ENCODE measurements at places on chromosomes 11 and 22. TPM values are rescaled to one million over a fixed set of nuclear protein-coding genes. Genes with fewer than 3 reads are reported as not detected.

- no peaks in the 10 kb centered on the region for H3K36me3 ChIP-seq
- no peak for DNase-seq
- H3K27me3 ChIP-seq, result no peaks in the 10 kb centered on the region
- no peak overlapping the region for H3K27ac ChIP-seq
- H3K4me3 ChIP-seq, result no peak overlapping the region
Observed at GRCh38 chr11:126700768-126701519, 299.6 kb downstream of the KIRREL3 start.

OR2AT4 gene
- total RNA-seq, result not detected

- no peak overlapping the region for H3K27ac ChIP-seq
- no peak overlapping the region for H3K4me3 ChIP-seq
- no peaks in the 10 kb centered on the region for H3K27me3 ChIP-seq
- no peak for DNase-seq
- no peaks in the 10 kb centered on the region for H3K36me3 ChIP-seq
- peaks cover 15% of the 10 kb centered on the region for H3K4me1 ChIP-seq
Observed at GRCh38 chr22:39332441-39333064, 13.1 kb upstream of the RPL3 start.

GRCh38 chr11:73912026-73912425 is 35.2 kb downstream of the PAAF1 start:
- H3K36me3 ChIP-seq, result peaks cover 23% of the 10 kb centered on the region
- no peak overlapping the region for H3K27ac ChIP-seq
- no peak for DNase-seq
- no peaks in the 10 kb centered on the region for H3K27me3 ChIP-seq
- H3K4me1 ChIP-seq, result no peaks in the 10 kb centered on the region
- H3K4me3 ChIP-seq, result no peak overlapping the region

DNA sequence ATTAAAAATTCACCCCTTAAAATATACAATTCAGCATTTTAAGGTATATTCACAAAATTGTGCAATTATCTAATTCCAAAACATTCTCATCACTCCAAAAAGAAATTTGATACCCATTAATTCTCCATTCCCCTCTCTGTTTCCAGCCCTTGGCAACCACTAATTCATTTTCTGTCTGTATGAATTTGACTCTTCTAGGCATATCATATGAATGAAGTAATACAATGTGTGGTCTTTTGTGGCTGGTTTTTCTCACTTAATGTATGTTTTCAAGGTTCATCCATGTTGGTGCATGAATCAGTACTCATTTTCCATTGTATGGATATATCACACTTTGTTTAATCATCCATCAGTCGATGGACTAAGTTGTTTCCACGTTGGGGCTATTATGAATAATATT is 29.0 kb upstream of the ACCSL start:
- H3K27me3 ChIP-seq, result peaks cover 30% of the 10 kb centered on the region
- H3K4me1 ChIP-seq, result no peaks in the 10 kb centered on the region
- DNase-seq, result no peak
- no peak overlapping the region for H3K4me3 ChIP-seq
- H3K36me3 ChIP-seq, result no peaks in the 10 kb centered on the region

TEX54 gene
- total RNA-seq, result not detected

DLG2 gene
- total RNA-seq, result 1.1 TPM

DNA sequence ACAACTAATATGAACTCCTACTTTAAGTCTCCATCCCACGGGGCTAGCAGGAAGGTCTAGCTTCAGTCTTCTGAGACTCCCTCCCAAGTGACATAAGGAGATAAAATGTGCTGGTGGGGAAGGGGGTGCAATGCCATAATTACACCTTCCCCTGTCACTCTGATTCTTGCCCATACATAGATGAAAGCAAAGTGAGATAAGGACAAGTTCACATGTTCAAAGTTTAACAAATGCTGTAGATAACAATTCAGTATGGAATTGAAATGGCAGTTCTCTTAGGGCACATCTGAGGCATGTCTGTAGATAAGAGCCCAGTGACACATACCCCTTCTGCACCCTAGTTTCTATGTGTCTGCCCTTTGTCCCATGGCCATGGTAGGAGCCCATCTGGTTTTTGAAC is 38.2 kb upstream of the PANX1 start:
- H3K27me3 ChIP-seq, result peaks cover 5% of the 10 kb centered on the region
- H3K36me3 ChIP-seq, result no peaks in the 10 kb centered on the region
- H3K4me3 ChIP-seq, result no peak overlapping the region
- no peak for DNase-seq
- H3K27ac ChIP-seq, result no peak overlapping the region
- H3K4me1 ChIP-seq, result no peaks in the 10 kb centered on the region

- no peak for DNase-seq
- no peaks in the 10 kb centered on the region for H3K27me3 ChIP-seq
Observed at GRCh38 chr11:43327987-43328386, 16.2 kb downstream of the API5 start.

GRCh38 chr11:95291946-95292345 is 60.9 kb upstream of the SESN3 start:
- no peak overlapping the region for H3K4me3 ChIP-seq
- H3K27me3 ChIP-seq, result peaks cover 3% of the 10 kb centered on the region
- H3K36me3 ChIP-seq, result no peaks in the 10 kb centered on the region

MS4A3 gene
- total RNA-seq, result not detected

RBMXL2 gene
- not detected for total RNA-seq

SCGB1A1 gene
- not detected for total RNA-seq

IFITM10 gene
- 1.3 TPM for total RNA-seq

DNA sequence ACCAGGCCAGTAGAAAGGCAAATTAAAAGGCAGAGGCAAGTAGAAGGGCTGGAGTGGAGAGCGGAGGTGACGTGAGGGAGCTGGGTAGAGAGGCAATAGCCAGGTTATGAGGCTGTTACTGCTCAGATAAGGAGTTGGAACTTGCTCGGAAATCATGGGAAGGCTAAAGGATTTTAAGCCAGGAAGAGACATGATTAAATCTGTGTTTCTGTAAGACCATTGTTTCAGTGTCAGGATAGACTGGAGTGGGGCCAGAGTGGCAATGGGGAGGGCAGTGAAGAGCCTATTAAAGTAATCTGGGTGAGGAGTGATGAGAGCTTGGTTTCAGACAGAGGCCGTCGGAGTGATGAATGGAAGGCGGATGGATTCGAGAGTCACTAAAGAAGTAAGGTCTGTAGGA is 39.0 kb downstream of the GRAMD1B start:
- H3K27me3 ChIP-seq, result no peaks in the 10 kb centered on the region
- H3K36me3 ChIP-seq, result peaks cover 15% of the 10 kb centered on the region
- no peak for DNase-seq
- peaks cover 37% of the 10 kb centered on the region for H3K4me1 ChIP-seq

SCGB1D2 gene
- total RNA-seq, result not detected

ZNF280A gene
- total RNA-seq, result not detected

DNA sequence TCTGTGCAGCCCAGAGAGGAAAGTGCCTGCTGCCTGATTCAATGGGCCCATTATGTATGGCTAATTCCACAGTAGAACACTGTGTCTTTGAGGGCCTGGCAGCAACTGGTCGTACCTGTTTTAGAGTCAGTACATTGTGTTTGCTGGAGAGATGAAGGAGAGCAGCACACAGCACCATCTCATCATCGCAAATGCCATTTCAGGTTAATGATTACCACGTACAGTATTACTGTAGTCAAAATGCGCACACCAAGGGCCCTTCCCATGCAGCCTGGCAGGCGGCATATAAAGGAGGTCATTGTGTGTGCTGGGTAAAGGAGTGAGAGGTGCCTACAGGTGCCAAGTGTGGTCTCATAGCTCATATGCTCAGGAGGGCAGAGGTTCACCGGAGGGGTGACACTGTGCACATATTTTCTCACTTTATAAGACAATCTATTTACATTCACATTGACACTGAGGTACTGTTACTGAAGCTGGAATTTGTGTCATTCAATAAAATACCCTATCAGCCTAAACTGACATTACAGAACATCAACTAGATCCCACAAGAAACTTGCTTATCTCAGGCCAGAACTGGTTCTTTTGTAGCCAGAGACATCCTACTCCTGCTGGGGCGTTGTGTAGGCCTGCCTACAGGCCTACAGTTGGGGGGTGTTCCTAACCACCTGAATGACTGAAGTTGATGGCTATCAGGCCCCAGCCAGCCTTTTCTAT is 90.4 kb downstream of the APIP start:
- no peak for DNase-seq
- H3K4me1 ChIP-seq, result peaks cover 2% of the 10 kb centered on the region
- peaks cover 9% of the 10 kb centered on the region for H3K27me3 ChIP-seq
- no peaks in the 10 kb centered on the region for H3K36me3 ChIP-seq
- H3K4me3 ChIP-seq, result no peak overlapping the region

DNA sequence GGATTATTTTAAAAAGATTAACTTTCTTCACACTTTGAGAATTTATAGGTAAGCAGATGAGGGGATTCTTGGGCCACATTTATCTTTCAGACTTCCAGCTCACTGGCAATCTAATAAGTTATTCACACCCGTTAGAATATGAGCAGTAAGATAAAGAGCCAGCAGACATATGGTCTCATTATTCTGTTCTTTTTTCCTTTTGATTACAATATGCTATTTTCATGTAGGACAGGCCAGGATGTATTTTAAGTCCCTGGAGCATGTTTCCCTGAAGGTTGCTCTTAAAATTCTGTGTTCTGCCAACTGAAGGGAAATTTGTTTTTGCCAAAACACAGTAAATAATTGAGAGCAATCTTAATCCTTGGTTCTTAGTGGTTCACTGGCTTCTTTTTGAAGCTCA is 22.2 kb downstream of the PDHX start:
- H3K4me1 ChIP-seq, result peaks cover 18% of the 10 kb centered on the region
- H3K27ac ChIP-seq, result no peak overlapping the region
- H3K27me3 ChIP-seq, result no peaks in the 10 kb centered on the region
- H3K4me3 ChIP-seq, result no peak overlapping the region

RTN4RL2 gene
- not detected for total RNA-seq

DNA sequence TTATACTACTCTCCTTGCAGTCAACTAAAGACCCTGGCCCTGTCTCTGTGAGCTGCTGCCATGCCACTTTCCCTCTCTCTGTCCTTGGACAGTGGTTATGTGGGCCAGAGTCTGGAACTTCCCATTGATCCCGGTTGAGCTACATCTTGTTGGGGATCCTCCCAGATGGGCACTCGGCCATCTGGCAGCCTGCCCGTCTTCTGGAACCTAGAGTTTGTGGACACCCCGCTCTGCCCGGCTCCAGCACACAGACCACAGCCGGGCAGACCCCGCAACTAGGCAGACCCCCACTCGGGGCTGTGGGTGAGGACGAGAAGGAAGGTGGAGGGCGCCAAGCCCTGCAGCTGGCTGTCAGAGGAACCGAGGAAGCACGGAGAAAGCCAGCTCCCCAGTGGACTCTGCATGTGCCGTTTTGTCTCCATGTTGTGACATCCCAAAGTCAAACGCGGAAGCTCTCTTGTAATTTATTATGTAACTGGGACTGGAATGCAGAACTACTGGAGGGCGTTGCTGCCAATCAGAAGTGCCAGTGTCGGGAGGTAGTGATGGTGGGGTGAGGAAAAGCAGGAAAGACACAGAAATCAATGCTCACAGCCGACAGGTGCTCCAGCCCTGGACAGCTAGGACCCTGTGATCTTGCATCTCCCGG is 207.7 kb downstream of the CEP164 start:
- no peak for DNase-seq
- H3K27ac ChIP-seq, result no peak overlapping the region
- H3K27me3 ChIP-seq, result no peaks in the 10 kb centered on the region
- H3K4me1 ChIP-seq, result no peaks in the 10 kb centered on the region

MMP13 gene
- not detected for total RNA-seq

SPI1 gene
- total RNA-seq, result not detected

MARK2 gene
- total RNA-seq, result 69.2 TPM

- H3K4me1 ChIP-seq, result no peaks in the 10 kb centered on the region
- no peaks in the 10 kb centered on the region for H3K27me3 ChIP-seq
- DNase-seq, result no peak
- H3K36me3 ChIP-seq, result no peaks in the 10 kb centered on the region
Observed at GRCh38 chr22:28029201-28029948, 110.3 kb upstream of the PITPNB start.

OR5M8 gene
- total RNA-seq, result not detected

- H3K27ac ChIP-seq, result no peak overlapping the region
- no peaks in the 10 kb centered on the region for H3K4me1 ChIP-seq
- no peak for DNase-seq
- H3K4me3 ChIP-seq, result no peak overlapping the region
Observed at GRCh38 chr22:49464037-49464436, 363.6 kb downstream of the BRD1 start.

GRCh38 chr11:107587306-107587979 is 3.5 kb upstream of the ELMOD1 start:
- H3K36me3 ChIP-seq, result peaks cover 1% of the 10 kb centered on the region
- no peak for DNase-seq
- H3K27ac ChIP-seq, result no peak overlapping the region
- H3K4me3 ChIP-seq, result no peak overlapping the region
- H3K4me1 ChIP-seq, result peaks cover 20% of the 10 kb centered on the region
- H3K27me3 ChIP-seq, result peaks cover 77% of the 10 kb centered on the region

ZP1 gene
- total RNA-seq, result not detected

PYGM gene
- total RNA-seq, result 3.9 TPM

GRCh38 chr11:11468954-11469353 is 115.9 kb upstream of the CSNK2A3 start:
- no peaks in the 10 kb centered on the region for H3K4me1 ChIP-seq
- H3K4me3 ChIP-seq, result no peak overlapping the region
- no peak for DNase-seq
- no peak overlapping the region for H3K27ac ChIP-seq
- H3K27me3 ChIP-seq, result no peaks in the 10 kb centered on the region
- no peaks in the 10 kb centered on the region for H3K36me3 ChIP-seq

- no peak overlapping the region for H3K4me3 ChIP-seq
- DNase-seq, result no peak
- no peaks in the 10 kb centered on the region for H3K4me1 ChIP-seq
- no peaks in the 10 kb centered on the region for H3K27me3 ChIP-seq
- no peak overlapping the region for H3K27ac ChIP-seq
Observed at GRCh38 chr22:48310740-48311139, 1516.9 kb downstream of the BRD1 start.

- H3K27me3 ChIP-seq, result no peaks in the 10 kb centered on the region
- H3K27ac ChIP-seq, result peak overlapping the region; percentile 77
- DNase-seq, result peak; percentile 70
- peak overlapping the region; percentile 76 for H3K4me3 ChIP-seq
Observed at GRCh38 chr11:67265633-67266448, 432 bp upstream of the GRK2 start.

CASP5 gene
- not detected for total RNA-seq

CNGA4 gene
- not detected for total RNA-seq

DNA sequence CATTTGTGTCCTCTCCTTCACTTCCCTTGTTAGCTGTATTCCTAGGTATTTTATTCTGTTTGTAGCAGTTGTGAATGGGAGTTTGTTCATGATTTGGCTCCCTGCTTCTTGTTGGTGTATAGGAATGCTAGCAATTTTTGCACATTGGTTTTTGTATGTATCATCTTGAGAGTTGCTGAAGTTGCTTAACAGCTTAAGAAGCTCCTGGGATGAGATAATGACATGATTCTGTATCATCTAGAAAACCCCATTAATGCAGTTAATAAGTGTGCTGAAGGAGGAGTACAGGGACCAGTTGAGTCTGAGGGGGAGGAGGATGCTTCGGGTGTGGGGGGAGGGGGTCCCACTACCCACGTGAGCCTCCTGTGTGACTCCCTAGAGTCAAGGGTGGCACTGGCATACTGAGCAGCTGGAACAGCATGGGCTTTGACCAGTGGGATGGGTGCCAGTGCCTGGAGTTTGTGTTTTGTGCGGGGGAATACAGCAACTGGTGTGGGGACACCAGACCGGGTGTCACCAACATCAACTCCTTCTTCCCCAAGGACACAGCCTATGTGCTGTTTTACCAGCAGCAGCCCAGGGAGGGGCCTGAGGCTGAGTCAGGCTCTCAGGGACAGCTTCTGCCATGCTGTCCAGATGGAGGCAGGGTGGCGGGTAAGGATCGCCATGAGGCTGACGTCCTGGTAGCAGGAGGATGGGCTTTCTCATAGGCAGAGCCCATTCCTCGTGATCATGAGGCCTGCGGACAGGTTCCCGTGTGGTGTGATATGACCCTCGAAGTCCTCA is 24.1 kb downstream of the USP35 start:
- no peak overlapping the region for H3K4me3 ChIP-seq
- no peak overlapping the region for H3K27ac ChIP-seq
- H3K36me3 ChIP-seq, result peaks cover 54% of the 10 kb centered on the region
- no peak for DNase-seq
- H3K4me1 ChIP-seq, result peaks cover 6% of the 10 kb centered on the region
